ENCODE measurements at places on chromosomes 4 and X.

- DNase-seq = no peak
Measured at GRCh38 chr4:142817442-142817841, 28.7 kb downstream of the INPP4B start.

- no peak for DNase-seq
Measured at GRCh38 chr4:24604558-24605214, 20.3 kb upstream of the DHX15 start.

DNA sequence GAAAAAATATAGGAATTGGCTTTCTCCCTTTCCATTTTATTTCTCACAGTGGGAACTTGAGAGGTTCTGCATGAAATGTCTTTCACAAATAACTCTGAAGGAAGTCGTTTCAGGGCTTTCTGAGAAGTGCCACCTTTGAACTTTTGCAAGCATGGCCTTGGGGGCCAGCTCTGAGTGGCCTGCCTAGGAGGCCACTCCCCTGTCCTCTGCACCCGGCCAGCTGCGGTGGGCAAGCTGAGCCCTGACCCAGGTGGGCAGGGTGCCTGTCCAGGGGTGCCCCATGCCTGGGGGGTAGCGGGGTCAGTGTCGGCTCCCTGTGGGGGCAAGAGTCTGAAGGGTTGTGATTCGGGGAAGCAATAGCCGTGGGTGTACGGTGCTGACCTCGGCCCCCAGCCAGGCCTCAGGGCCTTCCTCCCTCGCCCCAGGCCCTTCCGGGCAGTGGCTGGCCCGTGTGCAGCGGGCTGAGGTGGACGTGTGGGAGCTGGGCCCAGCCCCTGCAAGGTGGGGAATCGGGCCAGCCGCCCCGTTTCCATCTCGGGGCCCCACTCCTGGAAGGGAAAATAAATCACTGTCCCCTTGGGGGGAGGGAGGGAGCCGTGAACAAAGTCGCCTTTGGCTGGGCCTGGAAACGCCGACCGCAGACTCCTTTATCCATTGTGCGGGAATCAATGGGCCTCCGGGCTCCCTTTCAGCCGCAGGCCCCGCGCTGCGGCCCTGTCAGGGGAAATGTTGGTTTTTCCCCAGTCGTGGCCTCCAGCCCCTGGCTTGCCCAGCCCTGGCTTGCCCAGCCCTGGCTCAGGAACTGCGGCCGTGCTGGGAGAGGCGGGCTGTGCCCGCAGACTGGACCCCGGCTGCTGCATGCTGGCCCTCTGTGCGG lies 3.1 kb downstream of the FGFRL1 start:
- DNase-seq = no peak

- DNase-seq = peak; percentile 52
Measured at GRCh38 chr4:102449751-102450352, 51.3 kb upstream of the NFKB1 start.

GRCh38 chrX:134868771-134869495 lies 121.9 kb upstream of the SMIM10 start:
- DNase-seq = no peak

DNA sequence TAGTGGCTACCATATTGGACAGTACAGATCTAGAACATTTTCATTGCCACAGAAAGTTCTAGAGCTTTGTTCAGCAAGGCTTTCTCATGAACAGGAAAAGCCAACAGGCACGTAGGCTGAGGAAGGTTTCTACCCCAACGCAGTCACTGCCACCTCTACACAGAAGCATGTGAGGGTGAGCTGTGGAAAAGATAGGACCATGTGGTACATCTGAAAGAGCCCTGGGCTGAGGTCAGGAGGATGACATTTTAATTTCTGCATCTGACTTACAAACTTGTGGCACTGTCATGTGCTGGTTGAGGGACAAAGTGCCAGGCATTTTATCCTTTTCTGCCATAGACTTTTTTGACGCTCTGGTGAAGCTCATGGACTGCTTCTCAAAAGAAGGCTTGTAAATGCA lies 454.2 kb downstream of the BCOR start:
- DNase-seq = no peak

GRCh38 chr4:29983890-29984289 lies 736.3 kb upstream of the PCDH7 start:
- DNase-seq = no peak

GRCh38 chrX:124506066-124506465 lies 159.7 kb downstream of the SH2D1A start:
- no peak for DNase-seq

DNA sequence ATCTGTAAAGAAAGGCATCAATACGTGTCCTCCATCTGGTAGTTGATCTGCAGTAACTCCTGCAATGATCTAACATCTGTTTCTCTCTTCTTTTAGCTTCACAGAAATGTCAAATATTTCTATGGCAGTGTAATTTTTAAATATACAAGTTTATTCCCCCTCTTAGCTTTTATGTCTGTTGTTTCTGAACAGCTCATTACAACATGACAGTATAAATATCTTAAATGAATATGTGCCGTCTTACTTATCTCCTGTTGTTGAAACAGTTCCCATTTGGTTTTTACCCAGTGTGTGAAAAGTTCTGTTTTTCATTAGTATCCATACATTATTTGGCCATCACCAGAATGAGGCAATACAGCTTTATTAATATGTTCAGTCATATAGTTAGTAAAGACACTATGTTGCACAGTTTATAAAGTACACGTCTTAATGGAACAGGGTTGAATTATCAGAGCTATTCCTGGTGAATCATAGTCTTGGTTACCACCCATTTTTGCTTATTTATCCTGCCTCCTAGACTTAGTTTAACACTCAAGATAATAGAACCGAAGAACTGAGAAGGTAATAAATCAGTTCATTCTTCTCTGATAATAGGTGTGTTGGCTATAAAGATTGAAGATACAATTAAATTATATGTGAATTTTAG lies 321.6 kb downstream of the TENM3 start:
- no peak for DNase-seq

- DNase-seq = no peak
Measured at GRCh38 chrX:71606536-71607216, 11.6 kb downstream of the CXCR3 start.

DNA sequence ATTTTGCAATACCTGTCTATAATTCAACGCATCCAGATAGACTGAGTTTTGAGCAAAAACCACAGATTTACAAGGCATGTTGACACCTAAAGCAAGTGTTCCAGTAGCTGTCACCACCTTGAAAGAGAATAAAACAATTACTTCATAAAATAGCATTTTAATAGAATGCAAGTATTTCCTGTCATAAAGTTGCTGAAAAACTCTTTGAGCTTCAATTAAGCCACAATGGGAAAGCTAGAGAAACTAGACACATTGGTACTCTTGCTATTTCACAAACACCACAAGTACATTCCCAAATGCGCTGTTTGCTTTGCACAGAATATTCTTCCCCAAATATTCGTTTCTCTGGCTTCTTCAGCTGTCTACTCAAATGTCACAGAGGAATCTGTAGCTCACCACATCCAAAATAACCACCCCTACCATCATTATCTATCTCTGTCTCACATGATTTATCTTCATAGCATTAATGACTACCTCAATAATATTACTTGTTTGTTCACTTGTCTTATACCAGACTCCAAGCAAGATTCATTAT lies 70.3 kb downstream of the DDX60 start:
- DNase-seq = no peak

GRCh38 chrX:48910926-48911411 lies 477 bp downstream of the SLC35A2 start:
- no peak for DNase-seq

DNA sequence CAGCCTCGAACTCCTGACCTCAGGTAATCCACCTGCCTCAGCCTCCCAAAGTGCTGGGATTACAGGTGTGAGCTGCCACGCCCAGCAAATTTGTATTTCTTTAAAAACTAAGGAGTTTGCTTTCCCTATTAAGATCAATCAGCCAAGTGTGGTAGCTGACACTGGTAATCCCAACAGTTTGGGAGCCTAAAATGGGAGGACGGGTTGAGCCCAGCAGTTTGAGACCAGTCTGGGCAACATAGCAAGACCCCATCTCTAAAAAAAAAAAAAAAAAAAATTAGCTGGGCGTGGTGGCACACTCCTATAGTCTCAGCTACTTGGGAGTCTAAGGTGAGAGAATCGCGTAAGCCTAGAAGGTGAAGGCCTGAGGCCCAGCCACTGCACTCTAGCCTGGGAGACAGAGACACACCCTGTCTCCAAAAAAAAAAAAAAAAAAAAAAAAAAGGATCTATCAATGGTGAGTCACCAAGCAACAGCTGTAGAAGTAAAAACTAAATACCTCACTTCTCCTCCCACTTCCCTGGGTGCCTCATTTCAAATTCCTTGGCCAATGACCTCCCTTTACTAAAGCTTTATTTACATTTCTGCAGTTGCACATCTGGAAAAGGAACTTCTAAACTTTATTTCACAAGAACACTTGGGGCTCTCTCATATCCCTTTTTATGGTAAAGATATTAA lies 54.5 kb downstream of the LDB2 start:
- DNase-seq = no peak

- no peak for DNase-seq
Measured at GRCh38 chrX:77444545-77444944, 2.6 kb upstream of the FGF16 start.

DNA sequence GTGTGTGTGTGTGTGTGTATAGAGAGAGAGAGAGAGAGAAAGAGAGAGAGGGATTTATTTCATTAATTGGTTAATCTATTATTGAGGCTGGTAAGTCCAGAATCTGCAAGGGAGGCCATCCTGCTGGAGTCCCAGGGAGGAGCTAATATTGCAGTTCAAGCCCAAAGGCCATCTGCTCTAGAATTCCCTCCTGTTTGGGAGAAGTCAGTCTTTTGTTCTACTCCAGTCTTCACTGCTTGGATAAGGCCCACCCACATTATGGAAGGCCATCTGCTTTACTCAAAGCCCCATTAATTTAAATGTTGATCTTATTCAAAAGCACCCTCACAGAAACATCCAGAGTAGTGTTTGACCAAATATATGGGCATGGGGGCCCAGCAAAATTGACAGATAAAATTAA lies 317.5 kb upstream of the RASGEF1B start:
- DNase-seq = no peak

Measured in HEK293T (cell line).